ENCODE measurements at places on chromosomes 2 and 18.
A peak's percentile ranks its signal among the peaks of the same experiment; 100 is the strongest.

GRCh38 chr2:39540414-39540813 lies 103.3 kb upstream of the MAP4K3 start:
- DNase-seq: no peak

- peak; percentile 96 for DNase-seq
Measured at GRCh38 chr18:11955239-11956029, 25.9 kb upstream of the IMPA2 start.

GRCh38 chr2:237879058-237879430 lies 19.6 kb downstream of the RAMP1 start:
- DNase-seq: no peak

DNA sequence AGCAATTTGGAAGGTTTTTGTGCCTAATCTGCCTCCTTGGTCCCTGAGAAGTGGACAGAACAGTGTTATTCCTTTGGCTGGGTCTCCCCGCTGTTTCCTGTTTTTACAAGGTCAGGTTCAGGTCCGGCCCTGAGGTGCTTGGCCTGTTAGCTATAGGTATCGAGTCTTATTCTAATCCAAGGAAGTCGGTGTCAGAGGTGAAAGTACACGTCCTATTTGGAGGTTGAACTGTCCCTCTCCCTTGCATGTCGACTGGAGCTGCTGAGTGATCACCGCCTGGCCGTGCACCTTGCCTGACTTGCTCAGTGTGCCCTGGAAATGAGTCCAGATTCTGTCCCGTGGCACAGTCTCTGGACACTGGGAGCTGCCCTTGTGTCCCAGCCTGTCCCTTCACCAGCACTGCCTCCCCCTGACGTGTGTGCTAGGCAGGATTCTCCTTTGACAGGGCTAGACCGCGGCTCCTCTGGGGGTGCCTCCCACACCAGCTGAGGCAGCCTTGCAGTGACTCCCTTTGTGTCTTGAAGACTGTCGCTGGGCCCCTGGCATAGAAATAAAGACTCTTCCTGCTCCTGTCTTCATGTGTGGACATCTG lies 65.7 kb upstream of the RBM44 start:
- DNase-seq: no peak

- DNase-seq: peak; percentile 19
Measured at GRCh38 chr2:191539068-191539467, 138.9 kb upstream of the NABP1 start.

DNA sequence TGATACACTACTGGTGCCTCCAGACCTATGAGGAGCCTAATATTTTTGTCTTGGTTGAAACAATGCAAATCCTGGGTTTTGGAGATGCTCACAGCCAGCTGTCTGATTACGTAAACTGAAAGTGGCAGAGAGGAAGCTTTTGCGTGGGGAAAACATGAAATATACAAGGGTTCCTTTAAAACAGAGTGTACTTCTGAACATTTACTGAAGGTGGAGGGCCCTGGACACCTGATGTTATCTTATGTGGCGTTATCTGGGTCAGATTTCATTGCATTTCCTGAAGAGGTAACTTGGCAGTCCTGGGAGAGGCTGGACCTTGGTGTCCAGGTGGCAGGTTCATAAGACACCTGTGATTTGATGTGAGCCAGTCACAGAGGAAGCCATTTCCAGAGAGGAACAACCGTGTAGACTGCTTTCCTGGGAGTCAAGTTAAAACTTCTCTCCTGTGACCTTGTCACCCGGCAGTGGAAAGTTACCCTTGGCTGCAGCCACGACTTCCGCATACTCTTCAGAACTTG lies 105.0 kb downstream of the NEDD4L start:
- DNase-seq: no peak

GRCh38 chr2:11048335-11049008 lies 106.8 kb upstream of the SLC66A3 start:
- DNase-seq: no peak

DNA sequence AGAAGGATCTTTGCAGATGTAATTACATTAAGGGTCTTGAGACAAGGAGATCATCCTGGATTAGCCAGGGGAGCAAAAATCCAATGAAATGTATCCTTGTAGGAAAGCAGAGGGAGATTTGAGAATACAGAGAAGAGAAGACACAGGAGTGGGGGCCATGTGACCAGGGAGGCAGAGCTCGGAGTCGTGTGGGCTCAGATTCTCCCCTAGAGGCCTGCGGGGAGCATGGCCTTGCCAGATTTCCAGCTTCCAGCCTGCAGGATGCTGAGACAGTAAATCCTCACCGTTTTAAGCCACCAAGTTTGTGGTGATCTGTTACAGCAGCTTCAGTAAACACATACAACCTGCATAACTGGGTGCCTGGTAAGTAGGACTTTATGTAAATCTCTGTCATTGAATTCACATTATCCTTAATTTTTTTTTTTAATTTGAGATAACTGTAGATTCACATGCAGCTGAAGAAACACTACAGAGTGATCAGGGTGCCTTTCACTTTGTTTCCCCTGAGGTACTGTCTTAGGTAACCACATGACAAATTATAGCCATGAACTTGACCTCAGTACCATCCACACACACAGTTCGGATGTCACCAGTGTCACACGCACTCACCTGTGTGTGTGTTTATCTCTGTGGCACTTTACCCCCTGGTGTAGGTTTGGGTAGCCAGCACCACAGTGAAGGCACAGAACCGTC lies 138.4 kb upstream of the HDAC4 start:
- DNase-seq: no peak

GRCh38 chr2:99708231-99708630 lies 218.4 kb upstream of the REV1 start:
- DNase-seq: no peak

GRCh38 chr18:31965316-31965970 lies 22.5 kb upstream of the TRAPPC8 start:
- no peak for DNase-seq

DNA sequence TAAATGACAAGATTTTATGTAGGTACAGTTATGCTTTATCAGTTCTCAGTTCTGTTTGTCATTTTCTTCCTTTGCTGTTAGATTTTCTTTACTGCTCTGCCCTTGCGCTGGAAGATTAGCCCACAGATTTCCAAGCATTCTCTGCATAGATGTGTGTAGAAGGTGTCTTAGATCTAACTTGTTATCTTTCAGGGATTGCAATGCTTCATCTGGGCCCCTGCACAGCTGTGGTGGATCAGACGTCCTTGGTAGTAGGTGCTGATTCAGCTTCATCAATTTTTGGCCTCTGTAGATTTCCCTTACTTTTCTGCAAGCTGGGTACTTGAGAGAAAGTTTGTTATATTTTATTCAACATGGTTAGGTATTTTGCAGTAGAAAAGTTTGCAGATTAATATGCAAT lies 115.3 kb upstream of the LINC00305 start:
- DNase-seq: no peak

- DNase-seq: peak; percentile 79
Measured at GRCh38 chr18:37484983-37485834, 80.4 kb downstream of the CELF4 start.

DNA sequence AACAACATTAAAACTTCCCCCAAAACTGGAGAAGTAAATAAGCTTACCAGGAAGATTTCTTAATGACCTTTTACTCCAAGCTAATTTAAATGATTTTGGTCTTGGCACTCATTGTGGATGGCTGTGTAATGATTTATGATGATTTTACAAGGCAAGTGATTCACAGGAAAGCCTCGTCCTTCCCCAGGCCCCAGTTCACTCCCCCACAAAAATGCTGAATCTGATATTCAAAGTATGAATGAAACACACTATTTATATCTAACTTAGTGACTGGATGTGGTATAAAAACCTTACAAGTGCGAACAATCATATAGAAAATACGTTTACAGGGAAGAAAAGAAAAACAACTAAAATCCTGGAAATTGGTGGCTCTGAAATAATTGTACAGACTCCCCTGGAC lies 49.8 kb downstream of the ZNF516 start:
- DNase-seq: peak; percentile 67

DNA sequence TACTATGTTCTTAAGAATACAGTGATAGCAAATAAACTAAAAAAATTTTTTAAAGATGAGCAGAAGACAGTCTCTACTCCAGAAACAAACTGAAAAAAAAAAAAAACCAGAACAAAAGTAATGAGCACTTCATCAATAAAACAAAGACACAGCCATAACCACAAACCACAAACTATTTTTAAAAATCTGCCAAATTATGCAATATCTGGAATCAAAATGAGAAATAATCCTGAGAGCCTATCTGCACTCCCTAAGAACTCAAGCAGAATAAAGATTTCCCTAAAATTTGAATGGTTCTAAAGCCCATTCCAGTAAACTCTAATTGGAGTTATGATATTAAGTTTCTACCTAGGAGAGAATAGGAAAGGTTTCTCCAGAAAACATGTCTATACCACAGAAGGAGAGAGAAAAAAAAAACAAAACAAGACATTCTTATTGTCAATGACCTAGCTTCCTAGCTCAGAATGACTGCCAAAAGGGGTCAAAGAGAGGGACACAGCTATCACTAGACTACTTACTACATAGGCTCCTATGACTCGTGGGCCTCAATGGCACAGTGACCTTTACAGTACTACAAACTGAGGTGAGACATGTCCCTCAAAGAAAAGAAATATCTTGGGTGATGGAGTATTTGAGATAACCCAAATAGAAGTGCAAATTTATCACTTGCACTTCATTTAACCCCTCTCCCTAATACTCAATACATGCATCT lies 262.8 kb downstream of the ZEB2 start:
- DNase-seq: no peak

DNA sequence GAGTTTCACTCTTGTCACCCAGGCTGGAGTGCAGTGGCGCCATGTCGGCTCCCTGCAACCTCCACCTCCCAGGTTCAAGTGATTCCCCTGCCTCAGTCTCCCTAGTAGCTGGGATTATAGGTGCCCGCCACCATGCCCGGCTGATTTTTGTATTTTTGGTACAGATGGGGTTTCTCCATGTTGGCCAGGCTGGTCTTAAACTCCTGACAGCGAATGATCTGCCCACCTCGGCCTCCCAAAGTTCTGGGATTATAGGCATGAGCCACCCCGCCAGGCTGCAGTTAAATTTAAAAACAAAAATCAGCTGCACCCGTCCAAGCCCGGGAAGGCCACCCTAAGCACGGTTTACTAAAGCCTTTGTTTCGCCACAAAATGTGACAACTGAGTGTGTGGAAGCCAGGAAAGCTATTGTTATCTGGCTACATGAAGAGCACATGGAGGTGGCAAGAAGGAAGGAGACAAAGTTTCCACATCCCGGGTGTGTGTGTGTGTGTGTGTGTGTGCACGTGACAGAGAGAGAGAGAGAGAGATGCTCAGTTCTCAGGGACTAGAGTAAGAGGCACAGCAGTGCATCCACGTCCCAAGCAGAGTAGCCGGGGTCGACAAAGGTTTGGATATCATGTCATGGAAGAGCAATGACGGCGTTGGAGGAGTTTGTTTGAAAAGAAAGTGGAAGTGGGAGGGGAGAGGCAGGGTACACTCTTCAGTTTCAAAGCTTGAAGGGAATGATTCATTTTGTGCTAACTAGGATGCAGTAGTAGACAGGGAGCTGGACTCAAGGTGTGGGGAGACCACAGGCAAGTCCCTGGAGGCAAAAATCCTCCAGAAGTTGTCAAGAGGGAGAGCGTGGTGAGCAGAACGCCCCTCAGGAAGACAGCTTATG lies 20.1 kb downstream of the INPP5D start:
- DNase-seq: no peak

DNA sequence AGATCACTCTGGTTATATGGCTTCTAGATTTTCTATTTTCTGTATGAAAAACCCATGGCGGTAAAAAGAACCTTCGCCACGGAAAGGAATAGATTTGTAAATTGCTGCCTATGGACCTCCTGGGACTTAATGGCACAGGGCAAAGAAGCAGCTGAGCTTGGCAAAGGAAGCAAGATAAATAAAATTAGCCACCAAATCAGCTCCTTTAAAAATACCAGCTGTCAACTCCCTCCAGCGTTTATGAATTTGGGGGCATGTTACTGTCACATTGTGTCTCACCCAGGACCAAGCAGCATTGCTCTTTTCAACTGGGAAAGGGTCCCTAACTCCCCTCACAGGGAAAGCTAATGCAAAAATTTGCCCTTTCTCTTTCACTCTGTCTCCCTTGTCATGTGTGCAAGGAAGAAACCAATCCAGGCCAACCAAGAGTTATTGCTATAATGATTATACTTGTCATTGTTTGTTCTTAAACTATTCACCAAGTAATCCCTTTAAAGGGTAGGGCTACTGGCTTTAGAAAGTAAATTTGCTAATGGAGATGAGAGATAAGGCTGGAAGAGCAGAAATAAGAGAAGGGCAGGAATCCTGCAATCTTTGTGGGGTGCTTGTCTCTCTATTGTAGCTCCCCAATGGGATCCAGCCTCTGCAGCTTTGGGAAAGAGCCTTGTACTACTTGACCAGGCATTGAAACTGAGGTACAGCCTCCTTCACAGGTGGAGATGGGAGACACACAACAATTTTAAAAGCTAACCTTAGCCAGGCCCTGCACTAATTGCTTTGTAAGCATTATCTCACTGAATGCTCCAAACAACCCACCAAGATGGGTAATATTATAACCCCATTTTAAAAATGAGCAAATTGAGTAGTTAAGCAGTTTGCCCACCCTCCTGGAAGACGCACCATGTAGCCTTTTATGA lies 119.1 kb upstream of the KLF7 start:
- no peak for DNase-seq

- DNase-seq: no peak
Measured at GRCh38 chr18:79553154-79553553, 126.4 kb upstream of the CTDP1 start.

DNA sequence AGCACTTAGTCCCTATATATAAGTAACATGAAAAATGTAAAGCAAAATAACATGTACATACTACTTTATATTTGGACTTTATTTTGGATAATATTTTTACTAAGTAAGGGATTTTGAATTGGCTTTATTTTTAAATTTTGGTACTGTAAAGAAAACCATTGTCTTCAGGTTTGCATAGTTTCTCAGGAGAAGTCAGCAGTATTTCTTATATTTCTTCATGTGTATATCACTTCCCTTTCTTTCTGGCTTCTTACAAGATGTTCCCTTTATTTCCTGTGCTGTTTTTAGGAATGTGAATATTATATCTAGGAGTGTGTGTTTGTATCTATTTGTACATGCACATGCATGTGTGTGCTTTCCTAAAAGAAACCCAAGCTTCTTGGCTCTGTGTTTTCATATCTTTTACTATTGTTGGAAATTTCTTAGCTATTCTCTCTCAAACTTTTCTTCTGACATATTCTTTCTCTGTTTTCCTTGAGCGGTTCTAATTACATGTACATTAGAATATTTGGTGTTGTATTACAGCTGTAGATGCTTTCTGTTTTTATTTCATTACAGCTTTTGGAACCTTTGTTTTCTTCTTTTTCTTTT lies 1549.7 kb upstream of the ACVR2A start:
- DNase-seq: no peak

DNA sequence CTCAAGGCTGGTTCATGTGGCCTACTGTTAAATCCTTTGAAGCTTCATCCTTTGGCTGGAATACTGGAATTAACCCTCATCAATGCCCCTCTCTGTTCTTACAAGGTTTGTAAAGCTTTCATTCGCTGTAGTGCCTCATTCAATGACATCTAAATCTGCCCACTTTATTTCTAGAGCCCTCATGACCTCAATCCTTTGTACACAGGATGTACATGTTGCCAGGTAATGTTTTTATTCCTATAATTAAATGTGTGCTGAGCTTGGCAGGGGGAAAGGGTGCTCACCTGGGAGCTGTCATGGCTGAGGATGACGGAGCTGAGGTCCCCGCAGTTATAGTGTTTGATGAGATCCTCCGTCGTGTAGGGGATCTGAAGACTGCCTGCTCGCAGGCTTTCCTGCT lies 39.3 kb downstream of the TRABD2A start:
- no peak for DNase-seq

GRCh38 chr2:71073475-71073874 lies 5.0 kb downstream of the NAGK start:
- DNase-seq: no peak

Data from urothelium cell line (cell line).